ENCODE measurements at places on chromosomes 12 and 14. TPM values are rescaled to one million over a fixed set of nuclear protein-coding genes. Genes with fewer than 3 reads are reported as not detected.

Gene PROX2
- total RNA-seq, result not detected

Gene FLRT2
- total RNA-seq, result 33.6 TPM

Gene EID3
- total RNA-seq, result 9.0 TPM

Gene NPC2
- total RNA-seq, result 145 TPM

Gene TPPP2
- total RNA-seq, result not detected

Gene TSHR
- total RNA-seq, result not detected

Gene EIF2S3B
- total RNA-seq, result 2.8 TPM

Gene CATSPERB
- total RNA-seq, result not detected

Gene OR11H6
- not detected for total RNA-seq

Gene RILPL2
- 4.2 TPM for total RNA-seq

Gene SOAT2
- total RNA-seq, result not detected

Gene ESR2
- not detected for total RNA-seq

Gene KCNK13
- total RNA-seq, result not detected

Gene P2RX2
- not detected for total RNA-seq

Gene NKX2-1
- total RNA-seq, result not detected

Gene PPM1H
- total RNA-seq, result 0.88 TPM

Gene SUOX
- total RNA-seq, result 5.9 TPM

Gene CEBPE
- total RNA-seq, result not detected

Gene LTB4R2
- 7.7 TPM for total RNA-seq

Gene OTX2
- total RNA-seq, result not detected

Gene KRT71
- not detected for total RNA-seq

Gene CD163
- not detected for total RNA-seq

Gene ZFHX2
- 0.14 TPM for total RNA-seq

Gene LPAR5
- not detected for total RNA-seq

Gene MRPS35
- 46.6 TPM for total RNA-seq

Gene KRT7
- total RNA-seq, result 7.0 TPM

Gene RND1
- total RNA-seq, result 0.44 TPM

Gene ABCC9
- total RNA-seq, result 0.22 TPM

Gene LIN52
- 11.3 TPM for total RNA-seq

Gene BRMS1L
- total RNA-seq, result 3.7 TPM

Gene SYNDIG1L
- total RNA-seq, result not detected

Gene LRTM2
- not detected for total RNA-seq
